Thyroid gland (tissue), 4 donors: ENCODE measurements at places on chromosomes 12 and 14.
A peak's percentile ranks its signal among the peaks of the same experiment; 100 is the strongest.

- no peak overlapping the region for H3K4me3 ChIP-seq
- no peak overlapping the region for H3K27ac ChIP-seq
- no peak for DNase-seq
- H3K36me3 ChIP-seq: no peaks in the 10 kb centered on the region
- H3K27me3 ChIP-seq: no peaks in the 10 kb centered on the region
Observed at GRCh38 chr12:14993117-14993516, 20.3 kb downstream of the PDE6H start.

DNA sequence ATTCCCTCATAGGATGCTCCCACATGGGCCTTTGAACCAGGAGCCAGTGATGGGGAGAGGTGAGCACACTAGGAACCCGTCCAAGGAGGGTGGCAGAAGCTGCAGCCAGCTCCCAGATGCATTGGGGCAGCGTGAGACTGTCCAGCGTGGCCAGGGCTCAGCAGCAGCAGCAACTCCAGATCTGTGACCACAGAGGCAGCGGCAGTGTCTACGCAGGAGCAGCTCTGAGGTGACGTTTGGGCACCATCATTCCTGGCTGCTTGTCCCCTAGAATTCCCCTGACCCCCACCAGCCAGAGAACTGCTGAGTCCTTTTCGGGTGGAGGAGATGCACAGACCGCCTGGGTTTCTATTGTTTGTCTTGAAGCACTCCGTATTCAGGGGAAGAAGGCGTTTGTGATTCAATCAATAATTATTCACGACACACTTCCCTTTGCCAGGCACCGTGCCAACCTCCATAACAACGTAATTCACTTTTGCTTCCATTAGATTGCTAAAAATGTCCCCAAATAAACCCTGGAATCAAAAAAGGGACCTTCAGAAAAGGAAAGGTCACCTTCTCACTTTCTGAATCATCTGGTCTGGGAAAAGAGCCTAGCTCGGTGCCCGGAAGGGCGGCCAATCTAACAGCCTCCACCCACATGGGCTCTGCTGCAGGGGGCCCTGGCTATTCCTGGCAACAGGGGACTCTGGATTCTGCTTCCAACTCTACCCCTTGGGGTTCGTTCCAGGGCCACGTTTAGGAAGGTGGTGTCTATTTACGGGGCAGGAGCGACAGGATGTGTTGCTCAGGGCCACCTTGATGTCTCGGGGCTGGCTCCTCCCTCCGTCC is 11.4 kb upstream of the BDKRB2 start:
- peak overlapping the region; percentile 92 for H3K27ac ChIP-seq
- no peak overlapping the region for H3K4me3 ChIP-seq

DNA sequence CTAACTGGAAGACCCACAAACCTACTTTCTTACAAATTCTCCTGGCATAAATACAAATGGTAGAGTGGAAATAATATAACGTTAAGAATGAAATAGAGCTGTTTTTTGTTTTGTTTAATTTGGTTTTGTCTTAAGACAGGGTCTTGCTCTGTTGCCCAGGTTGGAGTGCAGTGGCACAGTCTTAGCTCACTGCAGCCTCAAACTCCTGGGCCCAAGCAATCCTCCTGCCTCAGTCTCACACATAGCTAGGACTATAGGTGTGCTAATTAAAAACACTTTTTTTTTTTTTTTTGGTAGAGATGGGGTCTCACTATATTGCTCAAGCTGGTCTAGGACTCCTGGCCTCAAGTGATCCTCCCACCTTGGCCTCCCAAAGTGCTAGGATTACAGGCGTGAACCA is 4.1 kb upstream of the DHH start:
- peaks cover 13% of the 10 kb centered on the region for H3K4me1 ChIP-seq
- H3K27me3 ChIP-seq: no peaks in the 10 kb centered on the region
- no peak overlapping the region for H3K4me3 ChIP-seq
- H3K36me3 ChIP-seq: peaks cover 65% of the 10 kb centered on the region
- no peak overlapping the region for H3K27ac ChIP-seq
- no peak for DNase-seq

- no peaks in the 10 kb centered on the region for H3K4me1 ChIP-seq
- H3K27ac ChIP-seq: no peak overlapping the region
- no peak for DNase-seq
Observed at GRCh38 chr12:91685917-91686316, 459.7 kb downstream of the BTG1 start.
